ENCODE measurements at places on chromosomes 1 and 21.

DNA sequence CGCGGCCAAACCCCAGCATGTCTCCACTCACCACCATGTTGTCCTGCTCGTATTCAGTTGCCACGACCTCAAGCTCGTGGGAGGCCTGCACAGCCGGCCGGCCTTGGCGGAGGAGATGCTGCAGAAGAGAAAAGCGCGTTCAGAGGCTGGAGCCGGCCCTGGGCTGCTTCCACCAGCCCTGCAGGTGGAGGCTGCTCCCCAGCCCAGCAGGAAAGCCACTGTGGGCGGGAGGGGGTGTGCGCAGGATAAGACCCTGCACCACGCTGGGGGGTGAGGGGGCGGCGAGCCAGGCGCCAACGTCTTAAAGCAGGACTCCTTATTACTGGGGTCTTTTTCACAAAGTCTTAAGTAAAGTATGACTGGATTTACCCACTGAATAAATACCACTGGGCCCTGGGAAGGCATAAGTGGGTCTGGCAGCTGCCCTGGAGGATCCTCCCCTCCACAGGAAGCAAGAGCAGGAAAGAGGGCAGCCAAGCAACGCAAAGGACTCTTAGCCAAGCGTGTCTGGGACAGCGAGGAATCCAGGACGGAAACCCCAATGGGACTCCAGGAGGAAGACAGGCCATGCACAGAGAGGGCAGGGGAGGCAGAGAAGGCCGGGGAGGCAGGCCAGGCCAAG lies 104.8 kb downstream of the NPHP4 start:
- no peak for DNase-seq

DNA sequence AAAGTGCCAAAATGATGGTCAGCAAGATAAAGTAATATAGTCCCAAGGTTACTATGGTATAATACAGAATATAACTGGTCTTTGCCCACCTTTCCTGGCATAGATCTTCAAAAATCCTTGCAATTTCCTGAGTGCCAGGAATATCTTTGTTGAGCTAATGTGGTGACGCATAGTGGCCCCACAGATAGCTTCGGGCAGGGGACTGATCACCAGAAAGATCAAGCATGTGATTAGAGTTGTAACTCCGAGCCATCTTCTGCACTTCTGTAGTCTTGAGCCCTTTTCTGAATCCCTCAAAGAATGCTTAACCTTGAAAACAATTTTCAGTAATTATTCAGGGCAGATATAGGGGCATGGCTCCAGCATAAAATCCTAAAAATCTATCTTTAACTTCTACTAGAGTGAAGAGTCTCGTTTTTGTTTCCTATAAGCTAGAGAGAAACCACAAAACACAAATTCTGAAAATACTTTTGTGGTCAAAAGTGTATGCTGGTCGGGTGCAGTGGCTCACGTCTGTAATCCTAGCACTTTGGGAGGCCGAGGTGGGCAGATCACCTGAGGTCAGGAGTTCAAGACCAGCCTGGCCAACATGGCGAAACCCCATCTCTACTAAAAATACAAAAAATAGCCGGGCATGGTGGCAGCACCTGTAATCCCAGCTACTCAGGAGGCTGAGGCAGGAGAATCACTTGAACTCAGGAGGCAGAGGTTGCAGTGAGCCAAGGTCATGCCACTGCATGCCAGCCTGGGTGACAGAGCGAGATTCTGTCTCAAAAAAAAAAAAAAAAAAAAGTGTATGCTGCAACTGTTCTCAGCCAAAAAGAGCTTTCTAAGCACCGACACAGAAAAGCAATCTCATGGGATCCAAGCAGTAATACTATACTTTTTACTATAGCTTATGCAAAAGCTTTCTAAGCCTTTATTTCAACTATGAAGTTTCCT lies 62.8 kb downstream of the NVL start:
- DNase-seq: no peak

DNA sequence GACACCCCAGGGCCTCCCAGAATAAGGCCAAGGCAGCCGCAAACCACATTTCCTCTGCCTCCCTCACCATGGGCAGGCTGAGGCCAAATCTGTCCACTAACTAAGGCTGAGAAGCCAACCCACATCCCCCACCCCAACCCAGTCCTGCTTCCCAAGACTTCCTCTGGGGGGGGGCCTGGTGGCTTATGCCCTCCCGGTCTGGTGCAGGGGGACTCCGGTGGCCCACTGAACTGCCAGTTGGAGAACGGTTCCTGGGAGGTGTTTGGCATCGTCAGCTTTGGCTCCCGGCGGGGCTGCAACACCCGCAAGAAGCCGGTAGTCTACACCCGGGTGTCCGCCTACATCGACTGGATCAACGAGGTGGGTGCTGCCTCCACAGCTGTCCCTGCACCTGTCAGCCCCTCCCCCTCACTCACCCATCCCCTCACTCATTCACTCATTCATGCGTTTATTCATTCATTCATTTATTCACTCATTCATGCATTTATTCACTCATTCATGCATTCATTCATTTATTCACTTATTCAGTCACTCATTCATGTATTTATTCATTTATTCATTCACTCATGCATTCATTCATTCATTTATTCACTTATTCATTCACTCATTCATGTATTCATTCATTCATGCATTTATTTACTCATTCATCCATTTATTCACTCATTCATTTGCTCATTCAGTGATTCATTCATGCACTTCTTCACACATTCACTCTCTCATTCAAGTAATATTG lies 7.3 kb downstream of the CTRC start:
- no peak for DNase-seq

DNA sequence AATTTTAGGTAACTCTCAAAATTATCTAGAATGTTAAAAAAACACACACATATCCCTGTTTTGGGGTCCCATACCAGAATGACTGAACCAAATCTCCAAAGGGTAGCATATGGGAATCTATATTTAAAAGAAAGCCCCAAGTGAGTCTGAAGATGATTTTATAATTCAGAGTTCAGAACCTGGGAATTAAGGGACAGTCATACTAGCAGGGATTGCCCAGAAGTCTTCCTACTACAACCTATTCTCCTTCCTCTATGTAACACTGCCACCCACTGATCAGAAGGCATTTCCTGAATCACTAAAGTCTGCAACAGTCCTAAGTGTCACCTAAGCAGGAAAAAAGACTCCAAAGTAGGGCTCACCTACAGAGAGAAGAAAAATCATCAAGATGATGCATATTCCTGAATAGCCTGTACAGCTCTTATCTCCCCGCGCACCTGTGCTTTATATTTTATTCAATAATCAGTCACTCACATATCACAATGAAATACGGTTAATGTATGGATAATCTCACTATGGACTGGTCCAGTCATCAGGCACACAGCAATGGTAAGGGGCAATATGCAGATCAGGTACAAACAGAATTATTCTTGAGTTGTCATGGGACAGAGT lies 4.9 kb downstream of the RGS1 start:
- peak; percentile 66 for DNase-seq

DNA sequence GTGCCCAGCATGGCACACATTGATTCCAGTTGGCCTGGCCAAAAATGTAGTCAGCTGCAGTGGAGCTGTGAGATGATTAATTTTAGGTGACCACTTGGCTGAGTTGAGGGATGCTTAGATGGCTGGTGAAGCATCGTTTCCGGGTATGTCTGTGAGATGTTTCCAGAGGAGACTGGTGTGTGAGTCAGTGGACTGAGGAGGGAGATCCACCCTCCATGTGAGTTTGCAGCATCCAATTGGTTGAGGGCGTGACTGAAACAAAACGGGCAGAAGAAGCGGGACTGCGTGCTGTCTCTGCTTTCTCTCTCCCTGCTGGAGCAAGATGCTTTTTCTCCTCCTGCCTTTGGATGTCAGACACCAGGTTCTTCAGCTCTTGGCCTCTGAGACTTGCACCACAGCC lies 68.2 kb upstream of the DSCAM start:
- DNase-seq: no peak

- DNase-seq: no peak
Measured at GRCh38 chr1:110896090-110896489, 23.1 kb downstream of the CD53 start.

GRCh38 chr1:235925016-235925415 lies 58.3 kb upstream of the LYST start:
- no peak for DNase-seq

GRCh38 chr1:191634801-191635508 lies 523.3 kb upstream of the RGS18 start:
- peak; percentile 3 for DNase-seq

DNA sequence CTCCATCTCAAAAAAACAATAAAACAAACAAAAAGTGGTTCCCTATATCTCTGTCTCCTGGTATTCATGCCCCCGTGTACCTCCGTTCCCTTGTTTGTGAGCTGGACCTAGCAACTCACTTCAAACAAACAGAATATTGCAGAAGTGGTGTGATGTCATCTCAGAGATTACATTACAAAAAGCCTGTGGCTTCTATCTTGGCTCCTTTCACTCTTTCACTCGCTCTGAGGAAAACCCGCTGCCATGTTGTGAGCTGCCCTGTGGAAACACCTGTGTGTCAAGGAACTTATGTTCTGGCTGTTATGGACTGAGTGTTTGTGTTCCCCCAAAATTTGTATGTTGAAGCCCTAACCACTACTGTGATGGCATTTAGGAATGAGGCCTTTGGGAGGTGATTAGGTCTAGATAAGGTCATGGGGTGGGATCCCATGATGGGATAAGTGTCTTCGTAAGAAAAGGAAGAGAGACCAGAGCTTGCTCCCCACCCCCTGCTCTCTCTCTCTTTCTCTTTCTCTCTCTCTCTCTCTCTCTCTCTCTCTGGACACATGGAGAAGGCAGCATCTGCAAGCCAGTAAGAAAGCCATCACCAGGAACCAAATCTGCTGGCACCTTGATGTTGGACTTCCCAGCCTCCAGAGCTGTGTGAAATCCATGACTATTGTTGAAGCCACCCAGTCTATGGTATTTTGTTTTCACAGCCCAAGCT lies 7.4 kb upstream of the HYI start:
- DNase-seq: no peak

DNA sequence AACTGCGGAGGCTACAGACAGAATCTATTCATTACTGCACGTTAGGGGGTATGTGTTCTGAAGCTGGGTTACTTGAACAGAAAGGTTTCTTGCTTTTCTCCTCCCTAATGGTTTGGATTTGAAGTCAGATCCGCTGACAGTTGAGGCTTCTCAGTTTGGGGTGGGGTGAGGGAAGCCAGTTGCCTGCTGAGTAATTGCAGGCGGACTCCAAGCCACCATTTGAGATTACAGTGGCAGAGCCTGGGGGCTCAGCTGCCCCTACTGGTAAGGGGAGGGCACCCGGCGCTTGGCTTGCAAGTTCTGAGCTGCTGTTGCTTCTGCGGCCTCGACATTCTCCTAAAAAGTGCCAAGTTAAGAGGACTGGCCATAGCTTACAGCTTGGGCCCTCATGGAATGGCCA lies 2.0 kb downstream of the GRHL3 start:
- no peak for DNase-seq

DNA sequence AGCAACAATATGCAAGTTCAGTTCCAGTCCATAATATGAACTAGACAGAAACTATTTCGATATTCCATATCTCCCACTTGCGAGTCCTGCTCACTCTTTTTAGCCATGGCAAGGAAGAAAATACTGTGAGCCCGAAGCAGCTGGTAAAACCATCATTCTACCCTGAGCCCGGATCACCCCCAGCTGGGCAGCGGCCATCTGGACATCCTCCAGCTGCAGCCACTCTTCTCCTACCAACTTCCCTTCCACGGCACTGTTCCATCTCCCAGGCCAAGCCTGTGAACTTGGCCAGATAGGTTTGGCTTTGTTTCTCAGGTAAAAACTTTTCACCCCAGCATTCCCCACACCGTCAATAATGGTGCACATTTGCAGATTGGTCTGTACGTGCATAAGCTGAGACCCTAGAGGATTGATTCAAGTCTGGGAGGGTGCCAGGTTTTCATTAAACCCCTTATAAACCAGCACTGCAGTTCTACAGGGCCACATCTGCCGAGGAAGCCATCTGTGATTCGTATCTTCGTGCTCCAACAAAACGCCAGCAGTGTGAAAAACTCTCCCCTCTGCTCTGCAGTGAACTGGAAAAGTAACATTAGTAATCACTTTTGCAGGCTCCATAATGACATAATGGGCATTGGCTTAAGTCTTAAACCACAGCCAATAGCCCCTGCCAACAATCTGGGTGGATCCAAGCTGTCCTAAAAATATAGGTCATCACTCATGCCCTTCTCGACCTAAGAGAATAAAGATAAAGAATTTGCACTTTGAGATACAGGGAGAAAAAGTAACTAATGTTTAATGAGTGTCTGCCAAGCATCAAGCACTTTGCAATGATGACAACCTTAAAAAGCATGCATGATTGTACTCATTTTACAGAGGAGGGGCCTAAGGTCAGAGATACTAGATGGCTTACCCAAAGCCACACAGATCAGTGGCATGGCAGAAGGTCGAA lies 205.1 kb downstream of the PLPP3 start:
- DNase-seq: no peak

DNA sequence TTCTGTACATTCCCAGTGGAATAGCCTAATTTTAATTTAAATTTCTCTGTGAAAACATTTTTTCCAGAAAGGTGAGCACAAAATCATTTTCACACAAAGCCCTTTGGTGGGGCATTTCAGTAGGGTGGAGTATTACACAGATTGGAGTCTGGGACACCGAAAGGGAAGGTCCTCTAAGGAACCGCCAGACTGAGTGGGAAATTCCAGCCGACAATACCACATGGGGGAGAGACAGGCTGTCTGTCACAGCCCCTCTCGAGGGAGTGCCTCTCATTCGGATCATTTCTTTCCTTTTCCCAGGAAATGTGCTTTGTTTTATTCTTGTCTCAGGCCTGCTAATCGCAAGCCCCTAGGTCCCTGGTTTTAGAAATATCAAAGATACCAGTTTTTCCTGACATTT lies 150.6 kb upstream of the HOOK1 start:
- DNase-seq: no peak

DNA sequence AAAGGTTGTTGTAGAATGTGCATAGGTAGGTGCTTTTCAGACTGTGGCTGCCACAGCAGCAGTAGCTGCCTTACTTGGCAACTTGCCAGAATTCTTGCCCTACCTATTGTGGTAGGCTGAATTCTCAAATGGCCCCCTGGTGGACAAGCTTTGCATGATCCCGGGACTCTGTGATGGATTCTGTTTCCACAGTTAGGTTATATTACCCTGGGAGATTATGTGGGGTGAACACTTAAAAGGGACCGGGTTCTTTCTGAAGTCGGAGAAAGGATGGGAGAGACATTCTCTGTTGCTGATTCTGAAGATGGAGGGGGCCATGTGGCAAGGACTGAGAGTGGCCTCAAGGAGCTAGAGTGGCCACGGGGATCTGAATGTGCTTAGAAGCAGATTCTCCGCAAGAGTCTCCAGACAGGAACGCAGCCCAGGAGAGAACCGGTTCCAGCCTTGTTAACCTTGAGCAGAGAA lies 32.1 kb upstream of the KCNE1 start:
- DNase-seq: peak; percentile 74

DNA sequence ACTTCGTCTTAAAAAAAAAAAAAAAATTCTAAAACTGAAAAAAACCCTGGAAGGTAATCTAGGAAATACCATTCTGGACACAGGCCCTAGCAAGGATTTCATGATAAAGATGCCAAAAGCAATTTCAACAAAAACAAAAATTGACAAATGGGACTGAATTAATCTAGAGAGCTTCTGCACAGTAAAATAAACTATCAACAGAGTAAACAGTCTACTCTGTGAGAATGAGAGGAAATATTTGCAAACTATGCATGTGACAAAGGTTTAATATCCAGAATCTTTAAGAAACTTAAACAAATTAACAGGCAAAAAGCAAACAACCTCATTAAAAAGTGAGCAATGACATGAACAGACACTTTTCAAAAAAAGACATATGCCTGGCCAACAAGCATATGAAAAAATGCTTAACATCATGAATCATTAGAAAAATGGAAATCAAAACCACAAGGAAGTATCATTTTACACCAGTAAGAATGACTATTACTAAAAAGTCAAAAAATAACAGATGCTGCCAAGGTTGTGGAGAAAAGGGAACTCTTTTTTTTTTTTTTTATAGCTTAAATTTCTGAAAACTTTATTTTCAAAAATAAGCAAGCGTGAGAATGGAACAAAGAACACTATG lies 29.4 kb upstream of the RNPC3 start:
- peak; percentile 59 for DNase-seq
